ENCODE measurements at places on chromosomes 3 and 15. TPM values are rescaled to one million over a fixed set of nuclear protein-coding genes. Genes with fewer than 3 reads are reported as not detected.

The GOLGA8T gene
- under 0.01 TPM for total RNA-seq

The SEMA3B gene
- total RNA-seq: 0.26 TPM

The CHRM5 gene
- total RNA-seq: 0.13 TPM

The SUSD5 gene
- 0.63 TPM for total RNA-seq

The RAB43 gene
- total RNA-seq: 95.2 TPM

The FRMD5 gene
- total RNA-seq: 1.5 TPM

The P2RY12 gene
- total RNA-seq: not detected

The SPTSSB gene
- total RNA-seq: not detected

The CCR4 gene
- total RNA-seq: under 0.01 TPM

The GPR156 gene
- total RNA-seq: under 0.01 TPM

The CADPS gene
- not detected for total RNA-seq

The MCF2L2 gene
- total RNA-seq: 0.26 TPM

The MESP2 gene
- not detected for total RNA-seq

The NEK10 gene
- total RNA-seq: 1.9 TPM

The ZSCAN2 gene
- total RNA-seq: 15.7 TPM

The KCNMB3 gene
- total RNA-seq: 2.1 TPM

The CACNA2D2 gene
- under 0.01 TPM for total RNA-seq

The CAMK1 gene
- 24.7 TPM for total RNA-seq

The GPR62 gene
- total RNA-seq: under 0.01 TPM

The UBE2E2 gene
- total RNA-seq: 31.5 TPM

The FRMD4B gene
- total RNA-seq: 67.8 TPM

The OR5H1 gene
- total RNA-seq: not detected

The ATP13A4 gene
- 0.13 TPM for total RNA-seq

The BRPF1 gene
- 17.8 TPM for total RNA-seq

The HRG gene
- total RNA-seq: not detected

The RETNLB gene
- not detected for total RNA-seq

The ACTC1 gene
- not detected for total RNA-seq

The SLC24A5 gene
- total RNA-seq: not detected

The IQCF5 gene
- total RNA-seq: not detected

The LIPC gene
- total RNA-seq: 0.38 TPM

The CPNE4 gene
- total RNA-seq: not detected

The EBLN2 gene
- 2.9 TPM for total RNA-seq

The PLAAT1 gene
- total RNA-seq: 0.89 TPM

The PIF1 gene
- 9.0 TPM for total RNA-seq

The GPD1L gene
- 13.9 TPM for total RNA-seq

The CMC1 gene
- 2.1 TPM for total RNA-seq

The GOLGA6D gene
- not detected for total RNA-seq

The TNFSF10 gene
- total RNA-seq: 84.3 TPM

The ZNF660 gene
- total RNA-seq: 0.76 TPM

The FANCI gene
- total RNA-seq: 33.6 TPM

The ZIC1 gene
- total RNA-seq: not detected

The CP gene
- total RNA-seq: not detected

The RPL4 gene
- 1,501 TPM for total RNA-seq

The SATB1 gene
- 3.3 TPM for total RNA-seq

The NPRL2 gene
- total RNA-seq: 12.3 TPM

The NEDD4 gene
- total RNA-seq: 25.7 TPM

The SLTM gene
- 41.5 TPM for total RNA-seq

The OR5H2 gene
- total RNA-seq: not detected

The DPPA2 gene
- total RNA-seq: not detected

The CLRN1 gene
- total RNA-seq: not detected
